ENCODE measurements at places on chromosomes 1 and 21. TPM values are rescaled to one million over a fixed set of nuclear protein-coding genes. Genes with fewer than 3 reads are reported as not detected.

The PRPF38A gene
- 21.8 TPM for total RNA-seq

The TLR5 gene
- not detected for total RNA-seq

The DTL gene
- total RNA-seq = 42.8 TPM

The TSSK3 gene
- not detected for total RNA-seq

The C1orf116 gene
- 1.7 TPM for total RNA-seq

The SMCP gene
- not detected for total RNA-seq

The CRB1 gene
- 0.30 TPM for total RNA-seq
